ENCODE measurements at places on chromosomes 1 and 21.

GRCh38 chr21:34276711-34277425, 86.9 kb upstream of the KCNE2 start:
- DNase-seq, result no peak

- DNase-seq, result no peak
Observed at GRCh38 chr1:64882574-64883255, 83.6 kb downstream of the JAK1 start.

DNA sequence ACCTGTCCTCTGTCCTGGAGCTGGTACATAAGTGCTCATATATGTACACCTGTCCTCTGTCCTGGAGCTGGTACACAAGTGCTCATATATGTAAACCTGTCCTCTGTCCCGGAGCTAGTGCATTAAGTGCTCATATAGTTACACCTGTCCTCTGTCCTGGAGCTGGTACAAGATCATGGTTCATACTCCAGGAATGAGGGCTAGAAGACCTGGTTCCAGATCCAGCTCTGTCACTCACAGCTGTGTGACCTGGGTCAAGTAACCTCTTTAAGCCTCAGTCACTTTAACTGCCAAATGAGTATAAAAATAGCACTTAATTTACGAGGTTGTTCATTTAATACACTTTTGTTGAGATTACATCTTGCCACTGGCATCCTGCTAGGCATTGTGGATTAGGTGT, 28.0 kb downstream of the SMYD3 start:
- DNase-seq, result no peak

DNA sequence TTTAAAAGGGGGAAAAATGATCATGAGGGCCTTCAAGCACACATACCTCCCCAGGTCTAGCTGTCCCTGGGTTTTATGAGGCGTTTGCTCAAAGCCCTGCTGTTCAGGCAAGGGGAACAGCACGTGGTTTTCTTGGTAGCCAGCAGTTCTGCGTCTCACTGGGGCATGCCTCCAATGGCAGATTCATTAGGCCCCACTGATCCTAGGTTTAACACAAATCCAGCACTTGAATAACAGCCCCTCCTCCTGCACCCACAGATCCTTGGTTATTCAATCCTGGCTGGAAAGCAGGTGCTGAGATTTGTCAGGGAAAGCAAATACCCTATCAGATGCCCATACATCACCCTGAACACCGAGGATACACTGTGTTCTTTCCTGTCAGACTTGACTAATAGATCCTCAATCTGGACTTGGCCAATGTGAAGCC, 106.4 kb downstream of the ZC3H11B start:
- DNase-seq, result no peak

DNA sequence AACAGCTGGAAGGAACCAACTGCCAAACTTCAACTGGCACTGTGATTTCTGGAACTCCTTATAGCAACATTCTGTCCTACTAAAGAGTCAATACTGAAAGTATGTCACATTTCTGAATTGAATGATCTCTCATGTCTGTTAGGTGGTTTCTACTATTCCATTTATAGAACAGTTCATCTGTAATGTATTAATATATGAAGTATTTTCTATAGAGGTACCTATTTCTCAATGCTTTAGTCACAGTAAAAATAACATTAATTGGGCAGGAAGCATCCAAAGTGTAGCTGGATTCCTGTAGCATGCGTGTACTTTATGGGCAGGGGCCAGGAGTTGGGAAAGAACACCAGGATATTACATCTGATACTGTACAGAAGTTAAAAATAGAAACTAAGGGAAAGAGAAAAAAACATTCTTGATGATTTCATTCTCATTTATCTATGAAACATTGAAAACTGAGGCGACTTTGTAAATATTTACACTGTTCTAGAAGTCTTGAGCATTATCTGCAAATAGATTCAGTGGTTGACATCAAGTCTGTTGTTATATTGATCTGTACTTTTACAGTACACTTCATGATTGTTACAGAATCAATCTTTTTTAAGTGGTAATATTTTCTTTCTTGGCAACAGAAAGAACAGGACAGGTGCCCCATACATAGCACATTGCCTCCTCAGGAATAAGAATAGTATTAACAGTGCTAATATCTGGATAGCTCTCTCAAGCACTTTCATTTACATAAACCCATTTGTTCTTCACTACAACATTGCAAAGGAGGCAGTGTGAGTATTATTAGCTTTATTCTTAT, 6.2 kb upstream of the ZNF281 start:
- no peak for DNase-seq

- peak; percentile 76 for DNase-seq
Observed at GRCh38 chr1:109502364-109502851, 7.1 kb downstream of the AMIGO1 start.

Data from T-cell (primary cell).